C1 segment of cervical spinal cord (tissue), 14 donors: ENCODE measurements at places on chromosomes 7 and 10.
A peak's percentile ranks its signal among the peaks of the same experiment; 100 is the strongest.

DNA sequence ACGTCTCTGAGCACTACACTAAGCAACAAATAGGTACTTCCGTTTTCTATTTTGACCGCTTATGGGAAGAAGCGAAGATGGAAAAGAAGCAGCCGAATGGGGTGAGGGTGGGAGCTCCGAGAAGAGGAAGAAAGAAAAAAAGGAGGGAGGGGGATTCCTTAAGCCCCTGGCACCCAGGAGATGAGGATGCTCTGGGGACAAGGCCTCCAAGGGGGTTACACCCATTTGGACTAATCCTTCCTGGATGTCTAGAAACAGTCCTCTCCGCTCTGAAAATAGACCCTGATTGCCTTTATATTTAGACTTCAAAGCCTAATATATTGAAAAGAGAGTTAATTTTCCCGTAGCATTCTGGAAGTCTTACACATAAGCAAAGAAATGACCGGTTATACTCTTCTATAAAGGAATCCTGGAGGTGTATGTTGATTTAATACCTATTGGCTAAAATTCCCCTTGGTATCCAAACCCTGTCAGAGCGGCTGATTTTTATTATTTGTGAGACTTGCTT, 676 bp upstream of the HTR7 start:
- DNase-seq, result no peak

- no peak for DNase-seq
Observed at GRCh38 chr7:108592646-108593201, 23.1 kb downstream of the DNAJB9 start.

GRCh38 chr7:92717993-92718716, 118.2 kb downstream of the CDK6 start:
- no peak for DNase-seq

DNA sequence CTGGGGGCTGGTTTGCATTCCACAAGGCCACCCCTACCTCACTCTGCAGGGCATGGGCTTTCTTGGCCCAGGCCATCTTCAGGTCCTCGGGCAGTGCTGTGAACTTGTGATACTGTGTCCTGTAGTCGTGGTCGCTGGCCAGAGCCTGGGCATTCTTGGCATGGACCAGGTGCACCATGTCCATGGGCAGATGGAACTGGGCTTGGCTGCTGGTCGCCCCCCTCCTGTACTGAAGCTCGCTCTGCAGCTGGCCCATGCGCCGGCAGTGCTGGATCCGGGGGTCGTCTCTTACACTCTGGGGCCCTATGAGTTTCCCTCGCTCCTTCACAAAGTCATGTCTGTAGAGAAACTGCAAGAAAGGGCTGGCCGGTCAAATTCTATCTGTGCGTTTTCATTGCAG, 51.7 kb downstream of the HABP2 start:
- no peak for DNase-seq

GRCh38 chr10:11483201-11484148, 128.0 kb downstream of the USP6NL start:
- DNase-seq, result no peak

DNA sequence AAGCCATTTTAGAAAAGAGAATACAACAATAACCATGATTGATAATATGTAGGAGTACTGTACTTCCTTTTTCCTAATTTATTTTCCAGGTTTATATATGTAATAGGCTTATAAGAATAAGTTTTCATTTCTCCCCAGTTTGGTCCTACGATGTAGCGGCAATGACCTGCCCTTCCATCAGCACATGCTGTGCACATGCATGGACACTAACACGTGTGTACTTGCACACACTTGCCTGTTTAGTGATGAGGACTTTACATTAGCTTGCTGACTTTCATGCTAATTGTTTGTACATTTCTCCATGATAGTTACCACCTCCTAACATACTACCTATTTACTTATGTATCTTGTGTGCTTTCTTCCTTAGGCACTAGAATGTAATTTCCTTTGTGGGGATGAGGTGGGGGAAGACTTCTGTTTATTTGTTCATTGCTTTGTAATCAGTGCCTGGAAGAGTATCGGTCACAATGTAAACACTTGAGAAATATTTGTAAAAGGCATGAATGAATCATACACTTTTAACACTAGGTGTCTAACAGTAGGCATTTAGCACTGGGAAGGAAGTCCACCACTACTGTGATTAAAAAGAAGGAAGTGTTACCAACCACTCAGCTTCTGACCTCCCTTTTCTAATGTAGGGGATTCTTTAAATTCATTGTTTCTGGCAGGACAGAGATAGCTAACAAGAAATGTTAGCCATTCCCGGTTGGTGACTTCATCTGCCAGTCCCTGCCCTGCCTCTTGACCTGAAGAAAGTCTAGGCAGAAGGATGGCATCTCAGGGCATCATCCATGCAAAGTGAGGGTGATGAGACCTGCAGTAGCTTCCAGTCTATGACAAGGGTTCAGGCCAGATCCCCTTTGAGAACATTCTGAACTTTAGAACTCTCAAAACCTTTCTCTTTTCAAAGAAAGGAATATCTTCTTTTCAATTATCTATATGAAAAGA, 120.2 kb upstream of the RAB18 start:
- DNase-seq, result no peak

DNA sequence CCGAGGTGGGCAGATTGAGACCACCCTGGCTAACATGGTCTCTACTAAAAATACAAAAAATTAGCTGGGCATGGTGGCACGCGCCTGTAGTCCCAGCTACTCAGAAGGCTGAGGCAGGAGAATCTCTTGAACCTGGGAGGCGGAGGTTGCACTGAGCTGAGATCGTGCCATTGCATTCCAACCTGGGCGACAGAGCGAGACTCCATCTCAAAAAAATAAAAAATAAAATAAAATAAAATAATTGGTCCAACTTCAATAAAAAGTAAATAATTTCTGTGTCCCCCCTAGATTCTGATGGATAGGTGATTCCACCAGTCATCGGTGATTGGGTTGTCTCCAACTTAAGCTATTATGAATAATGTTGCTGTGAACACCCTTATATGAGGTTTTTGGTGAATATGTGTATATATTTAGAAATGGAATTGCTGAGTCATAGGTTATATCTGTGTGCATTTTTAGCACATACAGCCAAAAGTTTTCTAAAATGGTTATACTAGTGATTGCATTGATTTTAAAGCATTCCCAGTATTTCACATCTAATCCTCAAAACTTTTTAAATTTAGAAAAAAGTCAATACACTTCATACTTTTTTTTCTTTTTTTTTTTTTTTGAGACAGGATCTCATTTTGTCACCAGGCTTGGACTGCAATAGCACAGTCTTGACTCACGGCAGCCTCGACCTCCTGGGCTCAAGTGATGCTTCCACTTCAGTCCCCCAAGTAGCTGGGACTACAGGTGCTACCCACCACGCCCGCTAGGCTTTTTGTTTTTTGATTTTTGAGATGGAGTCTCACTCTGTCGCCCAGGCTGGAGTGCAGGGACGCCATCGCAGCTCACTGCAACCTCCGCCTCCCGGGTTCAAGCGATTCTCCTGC, 13.7 kb upstream of the SRPK2 start:
- DNase-seq, result no peak

GRCh38 chr10:68172324-68172723, 59.6 kb downstream of the ATOH7 start:
- DNase-seq, result no peak

GRCh38 chr10:34492081-34492480, 323.0 kb downstream of the PARD3 start:
- DNase-seq, result no peak

- peak; percentile 55 for DNase-seq
Observed at GRCh38 chr7:36967387-36967786, 243.1 kb upstream of the AOAH start.

- DNase-seq, result no peak
Observed at GRCh38 chr7:64666663-64667050, 724 bp downstream of the ZNF107 start.

GRCh38 chr10:110221044-110221720, 13.8 kb downstream of the MXI1 start:
- no peak for DNase-seq

DNA sequence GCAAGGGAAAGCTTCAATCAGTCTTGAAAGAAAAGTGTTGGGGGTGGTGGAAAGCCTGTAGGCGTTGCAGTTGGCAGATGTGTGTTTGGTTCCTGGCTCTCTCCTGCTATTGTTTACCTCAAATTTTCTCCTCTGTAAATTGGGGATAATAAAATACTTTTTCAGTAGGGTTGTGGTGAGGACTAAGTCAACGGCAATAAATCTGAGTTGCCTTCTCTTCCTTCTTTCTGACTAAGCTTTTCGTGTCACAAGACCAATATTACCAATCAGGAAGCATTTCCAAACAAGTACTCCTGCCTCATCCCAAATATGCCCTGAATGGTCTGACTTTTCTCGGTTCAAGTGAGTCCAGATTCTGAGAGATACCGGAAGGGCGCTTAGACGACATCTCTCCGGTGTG, 54.0 kb downstream of the CREB5 start:
- no peak for DNase-seq
